KG1 (cell line): ENCODE measurements at places on chromosomes 4 and X.
A peak's percentile ranks its signal among the peaks of the same experiment; 100 is the strongest.

DNA sequence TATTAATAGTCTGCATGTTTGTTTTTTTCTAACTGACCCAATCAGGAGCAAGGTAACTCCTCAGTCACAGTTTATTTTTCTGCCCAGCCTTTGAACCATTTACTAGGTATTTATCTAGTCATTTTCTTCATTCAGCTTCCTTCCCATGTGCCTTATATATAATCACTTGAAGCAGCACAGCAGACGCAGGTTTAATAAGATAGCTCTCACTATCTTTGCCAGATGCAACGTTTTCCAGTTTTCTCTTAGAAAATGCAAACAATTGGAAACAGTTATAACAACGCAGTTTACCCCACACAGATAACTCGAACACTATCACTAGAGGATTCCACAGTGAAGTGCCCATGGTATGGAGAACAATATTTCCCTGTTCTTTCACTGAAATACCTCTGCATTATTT is 56.4 kb upstream of the NFKB1 start:
- DNase-seq = no peak

DNA sequence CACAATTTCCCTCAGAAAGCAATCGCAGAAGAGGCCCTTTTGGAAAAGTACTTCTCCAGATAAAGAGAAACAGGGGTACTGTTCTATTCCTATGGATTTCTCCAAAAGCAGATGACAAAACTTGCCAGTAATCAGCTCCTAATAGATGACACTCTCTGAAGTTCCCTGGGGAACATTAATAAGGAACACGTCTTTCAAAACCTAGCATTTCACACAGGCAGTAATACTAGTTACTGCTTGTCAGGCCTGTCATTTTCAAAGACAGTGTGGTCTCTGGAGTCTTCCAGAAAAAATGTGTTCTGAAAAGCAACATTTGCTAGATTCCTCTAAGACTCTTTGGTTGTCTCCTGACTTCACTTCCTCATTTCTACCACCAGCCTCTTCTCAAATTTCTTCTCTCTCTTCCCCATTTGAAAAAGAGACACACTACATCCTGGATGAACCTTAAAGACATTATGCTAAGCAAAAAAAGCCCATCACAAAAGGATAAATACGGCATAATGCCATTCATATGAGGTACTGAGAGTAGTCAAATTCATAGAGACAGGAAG is 47.3 kb downstream of the CHRDL1 start:
- DNase-seq = peak; percentile 4

GRCh38 chr4:2756691-2757350 is 685 bp upstream of the TNIP2 start:
- DNase-seq = no peak

DNA sequence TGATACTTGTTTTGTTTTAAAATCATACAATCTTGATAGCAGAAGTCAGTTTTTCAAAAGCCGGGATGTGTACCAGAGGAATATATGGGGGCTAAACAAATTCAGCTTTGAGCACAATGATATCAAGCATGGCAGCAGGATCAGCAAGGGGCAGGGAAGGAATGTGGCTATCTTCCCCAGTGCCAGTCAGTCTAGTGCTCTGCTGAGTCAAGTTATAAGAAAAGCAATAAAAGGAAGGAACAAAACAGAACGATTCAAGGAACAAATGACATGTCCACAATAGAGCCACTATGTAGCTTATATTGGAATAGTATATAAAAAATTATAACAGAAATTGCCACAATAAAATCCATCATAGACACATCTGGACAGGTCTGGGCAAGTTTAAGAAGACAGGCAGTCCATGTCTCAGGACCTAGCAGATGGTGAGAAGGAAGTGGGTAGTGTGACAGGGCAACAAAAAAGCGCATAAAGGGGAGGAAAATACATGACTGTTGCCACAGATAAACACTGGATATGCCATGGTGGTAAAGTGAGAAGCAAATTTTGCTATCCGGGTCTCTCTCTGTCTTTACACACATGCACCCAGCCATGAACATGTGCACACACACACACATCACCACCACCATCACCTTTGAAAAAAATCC is 518.2 kb upstream of the HTR2C start:
- DNase-seq = no peak

DNA sequence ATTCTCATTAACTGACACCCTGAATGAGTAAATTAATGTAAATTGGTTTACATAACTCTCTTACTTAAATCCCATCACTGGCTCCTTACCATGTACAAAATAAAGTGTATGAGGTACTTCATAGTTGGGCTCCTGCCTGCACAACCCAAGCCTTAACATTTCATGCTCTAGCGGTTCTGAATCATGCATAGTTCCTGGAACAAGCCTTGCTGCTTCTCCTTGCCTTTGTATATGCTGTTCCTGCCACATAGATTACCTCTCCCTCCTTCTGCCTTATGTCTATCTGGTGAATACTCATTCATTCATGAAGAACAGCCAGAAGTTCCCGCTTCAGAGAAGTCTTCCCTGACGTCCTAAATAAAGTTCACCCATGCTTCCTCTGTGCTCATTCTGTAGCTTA is 594.7 kb downstream of the SMARCA1 start:
- no peak for DNase-seq
